Activated CD4-positive, alpha-beta T cell treated with anti-CD3 and anti-CD28 coated beads for 48 hours (primary cell): ENCODE measurements at places on chromosomes 7 and 10.
A peak's percentile ranks its signal among the peaks of the same experiment; 100 is the strongest.

GRCh38 chr7:96299496-96299895, 22.4 kb downstream of the SLC25A13 start:
- DNase-seq, result no peak

- no peak for DNase-seq
These were observed 12.1 kb downstream of the ASB13 start for GRCh38 chr10:5654218-5654755.

DNA sequence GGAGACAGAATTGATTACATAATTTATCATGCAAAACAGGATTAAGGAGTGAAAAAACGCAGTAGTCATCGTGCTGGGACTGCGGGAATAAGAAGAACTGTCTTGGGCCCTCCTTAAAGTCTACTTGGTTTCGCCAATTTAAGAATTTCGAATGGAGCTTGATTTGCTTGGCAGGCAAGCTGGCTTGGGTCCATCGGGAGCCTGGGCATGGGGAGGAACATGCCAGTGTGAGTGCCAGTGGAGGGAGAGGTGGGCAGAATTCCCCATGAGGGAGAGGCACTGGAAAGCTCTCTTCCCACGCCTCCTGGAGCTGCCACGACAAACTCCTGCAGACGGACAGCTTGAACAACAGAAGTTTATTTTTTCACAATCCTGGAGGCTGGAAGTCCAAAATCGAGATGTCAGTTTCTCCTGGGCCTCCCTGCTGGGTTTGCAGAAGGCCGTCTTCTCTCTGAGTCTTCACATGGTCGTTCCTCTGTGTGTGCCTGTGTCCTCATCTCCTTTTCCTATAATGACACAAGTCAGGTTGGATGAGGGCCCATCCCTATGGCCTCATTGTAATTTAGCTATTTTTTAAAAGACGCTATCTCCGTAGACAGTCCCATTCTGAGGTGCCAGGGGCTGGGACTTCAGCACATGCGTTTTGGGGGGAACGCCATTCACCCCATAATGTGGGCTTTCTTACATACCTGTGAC, 528.7 kb upstream of the DPP6 start:
- DNase-seq, result no peak

DNA sequence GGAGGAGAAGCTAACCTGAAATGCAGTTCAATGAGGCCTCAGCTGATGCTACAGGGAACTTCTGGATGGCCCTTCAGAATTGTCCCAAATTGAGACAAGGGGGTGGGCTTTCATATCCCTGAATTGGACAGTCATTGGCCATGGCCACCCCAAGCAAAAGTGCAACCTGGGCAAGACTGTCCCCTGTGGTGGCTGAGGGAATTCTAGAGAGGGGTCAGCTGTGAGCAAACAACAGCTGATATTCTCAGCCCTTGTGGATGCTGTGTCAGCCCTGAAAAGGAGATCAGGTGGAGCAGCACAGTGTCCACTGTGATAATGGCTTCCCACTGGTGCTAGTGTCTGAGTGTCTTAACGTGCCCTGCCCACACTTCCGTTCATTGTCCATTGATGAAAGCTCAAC, 76.6 kb downstream of the SLC16A9 start:
- DNase-seq, result no peak

GRCh38 chr10:91289305-91289704, 68.8 kb downstream of the PCGF5 start:
- no peak for DNase-seq

DNA sequence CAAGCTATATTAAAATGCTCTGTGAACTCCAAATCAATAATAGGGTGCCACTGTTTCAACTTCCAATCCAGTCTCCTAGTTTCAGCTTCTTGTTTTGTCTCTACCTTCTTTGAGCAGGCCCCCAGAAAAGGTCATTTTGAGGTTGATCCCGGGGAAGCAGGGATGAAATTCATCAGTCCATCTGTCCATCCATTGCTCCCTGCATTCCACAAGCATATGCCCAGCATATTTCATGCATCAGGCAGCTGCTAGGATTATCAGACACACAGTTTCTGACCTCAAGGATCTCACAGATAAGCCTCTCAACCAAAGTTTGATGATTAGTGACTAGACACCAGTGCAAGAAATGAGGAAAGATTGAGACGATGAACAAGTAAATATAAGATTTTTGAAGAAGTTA, 186.6 kb upstream of the PDE1C start:
- DNase-seq, result no peak

GRCh38 chr7:158842486-158842885, 13.2 kb upstream of the ESYT2 start:
- DNase-seq, result no peak

DNA sequence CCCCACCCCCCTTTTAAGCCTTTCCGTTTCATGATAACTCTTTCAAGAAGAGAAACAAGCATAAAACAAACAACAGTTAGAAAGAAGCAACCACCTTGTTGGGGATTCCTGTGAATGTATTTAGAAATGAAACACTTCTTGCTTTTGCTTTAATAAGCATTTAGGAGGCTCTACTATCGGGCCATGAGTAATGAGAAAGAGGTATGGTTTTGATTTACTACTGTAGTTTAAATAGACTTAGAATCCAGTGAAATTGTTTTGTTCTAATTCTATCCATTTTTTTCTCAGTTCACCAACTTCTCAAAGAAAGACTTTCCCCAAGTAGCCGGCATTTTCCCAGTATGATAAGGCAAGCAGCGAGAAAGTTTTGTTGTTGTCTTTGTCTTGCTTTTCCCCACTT, 168.7 kb upstream of the HABP2 start:
- DNase-seq, result no peak

GRCh38 chr7:47374538-47374937, 207.4 kb downstream of the TNS3 start:
- no peak for DNase-seq

GRCh38 chr10:8444630-8445029, 390.1 kb downstream of the GATA3 start:
- no peak for DNase-seq

DNA sequence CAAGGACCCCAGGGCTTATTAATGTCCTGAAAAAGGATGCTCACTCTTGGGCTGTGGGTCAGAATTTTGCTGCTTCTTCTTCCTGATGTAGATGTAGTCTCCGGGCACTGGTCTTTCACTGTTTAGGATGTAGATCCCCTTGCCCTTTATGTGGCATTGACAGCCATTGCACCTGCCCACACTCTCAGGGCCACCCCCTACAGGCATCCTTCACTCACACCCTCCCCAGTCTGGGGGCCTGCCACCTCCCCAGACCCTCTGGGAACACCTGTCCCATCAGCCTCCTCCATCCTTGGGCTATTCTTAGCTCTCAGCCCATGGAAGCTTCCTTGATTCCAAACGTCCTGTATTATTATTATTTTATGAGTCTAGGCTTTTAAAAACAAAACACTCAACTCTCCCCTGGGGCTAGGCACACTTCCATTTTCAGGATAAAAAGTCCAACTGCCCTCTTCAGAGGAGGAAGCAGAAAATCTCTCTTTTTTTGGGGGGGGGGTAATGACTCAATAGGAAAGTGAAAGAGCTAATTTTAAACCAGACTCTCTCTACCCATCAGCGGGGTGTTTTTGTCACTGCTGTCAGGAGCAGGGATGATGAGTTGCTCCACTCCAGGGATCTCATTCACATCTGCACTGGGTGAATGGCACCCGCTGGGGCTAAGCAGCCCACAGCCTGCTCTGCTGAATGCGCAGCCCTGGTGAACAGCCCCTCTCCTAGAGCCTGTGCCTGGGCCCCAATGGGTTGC, 11.5 kb upstream of the KLRG2 start:
- peak; percentile 17 for DNase-seq

GRCh38 chr7:106346678-106347217, 62.0 kb upstream of the NAMPT start:
- peak; percentile 52 for DNase-seq

DNA sequence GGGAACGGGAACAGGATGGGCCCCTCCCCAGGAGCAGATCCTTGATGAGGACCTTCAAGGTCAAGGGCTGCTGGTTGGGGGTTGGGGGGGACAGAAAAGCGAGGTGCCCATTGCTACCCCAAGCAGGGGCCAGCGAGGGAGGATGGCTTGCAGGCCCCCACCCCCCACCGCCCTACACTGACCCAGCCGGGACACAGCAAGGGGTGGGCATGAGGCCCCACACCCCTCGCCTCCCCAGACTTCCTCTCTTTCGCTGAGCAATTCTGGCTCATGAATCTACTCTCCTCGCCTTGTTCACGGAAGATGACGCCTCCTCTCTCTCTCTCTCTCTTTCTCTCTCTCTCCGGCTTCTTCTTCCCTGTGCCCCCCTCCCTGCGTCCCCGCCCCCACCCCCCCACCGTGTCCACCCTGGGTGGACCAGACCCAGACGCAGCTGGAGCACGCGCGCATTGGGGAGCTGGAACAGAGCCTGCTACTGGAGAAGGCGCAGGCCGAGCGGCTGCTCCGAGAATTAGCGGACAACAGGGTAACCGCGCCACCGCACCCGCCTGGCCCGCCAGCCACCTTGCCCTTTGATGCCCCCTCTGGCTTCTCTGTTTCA, 81.1 kb upstream of the GTF2IRD1 start:
- DNase-seq, result no peak

- no peak for DNase-seq
These were observed 91.6 kb downstream of the INPP5A start for GRCh38 chr10:132628966-132629900.

DNA sequence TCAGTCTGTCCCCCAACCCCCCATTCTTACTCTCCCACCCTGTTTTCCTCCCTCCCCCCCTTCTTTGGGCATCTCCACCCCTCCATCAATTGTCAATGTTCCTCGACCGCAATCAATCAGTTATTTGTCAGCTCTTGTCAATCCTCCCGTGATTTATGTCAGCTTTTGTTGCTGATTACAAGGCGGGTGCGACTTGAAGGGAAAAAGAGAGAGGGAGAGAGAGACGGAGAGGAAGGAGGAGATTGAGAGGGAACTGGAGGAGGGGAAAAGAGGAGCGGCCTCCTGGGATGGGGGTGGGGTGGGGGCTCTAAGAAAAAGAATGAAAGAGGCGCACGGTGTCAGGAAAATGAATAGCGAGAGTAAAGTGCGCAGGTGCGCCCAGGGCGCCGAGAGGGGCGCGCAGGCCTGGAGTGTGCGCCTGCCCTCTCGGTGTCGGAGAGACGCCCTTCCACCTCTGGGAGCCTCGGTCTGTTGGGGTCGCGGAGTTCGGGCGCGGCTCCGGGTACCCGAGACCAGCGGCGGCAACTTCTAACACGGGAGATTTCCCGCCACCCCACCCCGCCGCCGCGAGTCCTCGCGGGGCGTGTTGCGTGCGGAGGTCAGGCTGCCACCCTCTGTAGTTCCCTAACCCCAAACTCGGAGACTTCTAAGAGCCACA, 1.1 kb upstream of the ZNF503 start:
- DNase-seq, result no peak

- peak; percentile 6 for DNase-seq
These were observed 72.9 kb upstream of the CAV2 start for GRCh38 chr7:116426428-116427156.

- DNase-seq, result no peak
These were observed 26.4 kb upstream of the KCNMA1 start for GRCh38 chr10:77664008-77664407.

DNA sequence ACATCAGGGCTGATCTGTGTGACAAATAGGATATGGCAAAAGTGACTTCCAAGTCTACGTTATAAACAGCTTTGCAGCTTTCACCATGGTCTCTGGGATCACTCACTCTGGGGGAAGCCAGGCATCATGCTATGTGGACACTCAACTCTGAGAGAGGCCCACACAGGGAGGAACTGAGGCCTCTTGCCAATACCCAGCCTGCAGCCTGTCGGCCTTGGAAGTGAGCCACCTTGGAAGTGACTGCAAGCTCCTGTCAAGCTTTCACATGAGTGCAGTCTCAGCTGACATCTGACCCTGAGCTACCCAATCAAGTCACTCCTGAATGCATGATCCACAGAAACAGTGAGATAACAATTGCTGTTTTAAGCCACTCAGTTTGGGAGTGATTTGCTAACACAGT, 56.5 kb downstream of the MMRN2 start:
- DNase-seq, result no peak

DNA sequence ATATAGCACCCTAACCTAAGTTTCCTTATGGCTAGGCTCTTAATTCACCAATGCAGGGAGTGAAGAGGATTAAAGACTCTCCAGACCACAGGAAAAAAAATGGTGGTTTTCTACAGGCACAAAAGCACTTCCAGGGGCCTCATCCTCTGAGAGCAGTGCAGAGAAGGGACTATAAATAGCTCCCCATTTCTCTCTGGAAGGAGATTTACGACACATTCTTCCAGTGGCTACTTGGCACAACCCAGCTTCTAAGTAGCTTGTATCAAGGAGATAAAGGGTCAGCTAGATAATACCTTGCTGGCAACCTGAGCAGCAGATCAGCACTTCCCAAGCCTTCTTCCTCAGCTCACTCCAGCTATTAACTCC, 73.5 kb downstream of the CRPPA start:
- no peak for DNase-seq

GRCh38 chr7:111320133-111320532, 229.2 kb downstream of the LRRN3 start:
- DNase-seq, result no peak

DNA sequence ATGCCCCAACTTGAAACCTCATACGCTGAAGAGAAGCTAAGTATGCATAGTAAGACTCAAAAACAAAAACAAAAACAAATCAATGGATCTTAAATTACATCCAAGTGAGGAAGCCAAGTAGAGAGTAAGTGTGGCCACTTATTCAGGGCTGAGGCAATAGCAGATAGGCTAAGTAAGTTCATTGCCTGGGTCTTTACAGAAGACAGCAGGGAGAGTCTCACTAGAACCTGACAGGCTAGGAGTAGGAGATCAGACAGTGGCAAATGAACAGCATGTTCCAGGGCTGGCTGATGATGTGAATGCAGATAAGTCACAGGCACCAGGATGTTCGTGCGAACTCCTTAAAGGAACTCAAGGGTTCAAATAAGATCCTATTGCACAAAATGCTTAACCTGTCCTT, 568.6 kb downstream of the KCNMA1 start:
- no peak for DNase-seq

- no peak for DNase-seq
These were observed 535.9 kb downstream of the TFEC start for GRCh38 chr7:115494529-115495147.

- DNase-seq, result no peak
These were observed 12.7 kb downstream of the SCIN start for GRCh38 chr7:12583176-12583575.

GRCh38 chr7:140334341-140335057, 63.8 kb downstream of the SLC37A3 start:
- no peak for DNase-seq

DNA sequence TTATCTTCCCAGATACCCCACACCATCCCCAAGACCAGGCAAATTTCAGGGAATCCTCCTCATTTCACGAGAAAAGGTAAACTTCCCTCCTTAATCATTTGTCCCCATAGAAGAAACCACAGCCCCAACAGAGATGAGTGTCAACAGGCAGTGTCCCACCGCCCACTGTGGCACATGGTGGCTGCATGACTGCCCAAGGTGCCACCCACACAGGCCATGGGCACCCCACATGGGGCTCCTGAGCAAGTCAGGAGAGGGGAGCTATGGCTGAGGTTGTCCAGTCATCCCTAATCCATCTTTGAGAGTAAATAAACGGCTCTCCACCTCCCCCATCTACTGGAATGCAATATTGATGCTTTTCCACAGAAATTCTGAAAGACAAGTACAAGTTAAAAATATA, 44.1 kb downstream of the ANTXRL start:
- no peak for DNase-seq
